ENCODE measurements at places on chromosomes 1 and 21. TPM values are rescaled to one million over a fixed set of nuclear protein-coding genes. Genes with fewer than 3 reads are reported as not detected.

CELA3A gene
- total RNA-seq = not detected

NUDC gene
- 33.3 TPM for total RNA-seq

PIK3CD gene
- 4.5 TPM for total RNA-seq

ITLN2 gene
- not detected for total RNA-seq

S100A1 gene
- not detected for total RNA-seq
